ENCODE measurements at places on chromosomes 12 and 14.

DNA sequence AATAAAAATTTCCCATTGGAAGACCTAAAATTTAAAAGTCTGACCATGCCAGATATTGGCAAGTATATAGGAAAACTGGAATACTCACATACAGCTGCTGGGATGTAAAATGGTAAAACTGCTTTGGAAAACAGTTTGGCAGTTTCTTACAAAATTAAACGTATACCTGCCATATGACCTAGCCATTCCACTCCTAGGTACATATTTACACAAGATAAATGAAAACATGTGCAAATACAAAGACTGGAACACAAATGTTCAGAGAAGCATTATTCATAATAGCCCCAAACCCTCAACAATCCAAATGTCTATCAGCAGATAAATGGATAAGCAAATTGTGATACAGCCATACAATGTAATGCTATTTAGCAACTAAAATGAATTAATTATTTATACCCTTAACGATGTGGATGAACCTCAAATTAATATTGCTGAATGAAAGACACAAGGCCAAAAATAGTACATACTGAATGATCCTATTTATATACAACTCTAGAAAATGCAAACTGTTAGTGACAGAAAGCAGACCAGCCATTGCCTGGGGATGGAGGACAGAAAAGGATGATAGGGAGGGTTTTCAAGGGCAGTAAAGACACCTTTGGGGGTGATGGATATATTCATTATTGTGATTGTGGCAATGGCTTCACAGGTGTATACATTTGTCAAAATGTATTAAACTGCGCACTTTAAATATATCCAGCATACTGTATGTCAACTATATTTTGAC is 21.3 kb upstream of the TCP11L2 start:
- DNase-seq: no peak

DNA sequence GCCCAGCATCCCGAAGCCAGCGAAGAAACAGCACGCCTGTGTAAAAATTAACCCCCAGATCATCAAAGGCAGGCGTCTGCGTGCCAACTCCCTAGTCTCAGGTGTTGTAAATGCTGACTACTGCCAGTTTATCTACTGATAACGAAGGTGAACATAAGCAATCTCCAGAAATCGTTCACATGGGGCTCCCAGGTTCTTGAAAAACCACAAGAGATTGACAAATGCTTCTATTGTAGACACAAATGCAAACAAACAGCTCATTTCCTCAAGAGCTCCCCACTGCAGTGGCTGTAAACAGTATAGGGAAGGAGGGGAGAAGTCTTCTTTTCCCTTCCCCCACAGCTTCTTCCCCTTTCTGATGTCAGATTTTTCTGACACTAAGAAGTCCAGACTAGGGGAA is 5.3 kb upstream of the PLEKHG3 start:
- DNase-seq: no peak

DNA sequence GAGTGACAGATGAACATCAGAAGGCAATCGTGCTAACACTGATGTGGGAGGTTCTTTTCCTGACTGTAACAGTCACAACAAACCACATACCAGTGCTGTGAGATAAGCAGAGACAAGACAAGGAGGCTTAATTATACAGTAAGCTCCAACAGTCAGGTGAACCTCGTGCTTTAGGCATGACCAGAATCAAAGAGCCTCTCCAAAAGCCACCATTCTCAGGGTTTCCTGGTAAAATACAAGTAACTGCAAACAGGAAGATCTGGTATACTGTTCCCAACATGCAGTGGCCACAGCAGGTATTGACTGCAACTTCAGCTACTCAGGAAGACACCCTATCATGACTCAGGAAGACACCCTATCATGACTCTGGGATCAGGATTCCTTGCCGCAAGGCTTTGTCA is 47.3 kb upstream of the GTF2A1 start:
- DNase-seq: no peak

GRCh38 chr14:54709444-54709843 is 142.5 kb downstream of the SAMD4A start:
- DNase-seq: no peak

DNA sequence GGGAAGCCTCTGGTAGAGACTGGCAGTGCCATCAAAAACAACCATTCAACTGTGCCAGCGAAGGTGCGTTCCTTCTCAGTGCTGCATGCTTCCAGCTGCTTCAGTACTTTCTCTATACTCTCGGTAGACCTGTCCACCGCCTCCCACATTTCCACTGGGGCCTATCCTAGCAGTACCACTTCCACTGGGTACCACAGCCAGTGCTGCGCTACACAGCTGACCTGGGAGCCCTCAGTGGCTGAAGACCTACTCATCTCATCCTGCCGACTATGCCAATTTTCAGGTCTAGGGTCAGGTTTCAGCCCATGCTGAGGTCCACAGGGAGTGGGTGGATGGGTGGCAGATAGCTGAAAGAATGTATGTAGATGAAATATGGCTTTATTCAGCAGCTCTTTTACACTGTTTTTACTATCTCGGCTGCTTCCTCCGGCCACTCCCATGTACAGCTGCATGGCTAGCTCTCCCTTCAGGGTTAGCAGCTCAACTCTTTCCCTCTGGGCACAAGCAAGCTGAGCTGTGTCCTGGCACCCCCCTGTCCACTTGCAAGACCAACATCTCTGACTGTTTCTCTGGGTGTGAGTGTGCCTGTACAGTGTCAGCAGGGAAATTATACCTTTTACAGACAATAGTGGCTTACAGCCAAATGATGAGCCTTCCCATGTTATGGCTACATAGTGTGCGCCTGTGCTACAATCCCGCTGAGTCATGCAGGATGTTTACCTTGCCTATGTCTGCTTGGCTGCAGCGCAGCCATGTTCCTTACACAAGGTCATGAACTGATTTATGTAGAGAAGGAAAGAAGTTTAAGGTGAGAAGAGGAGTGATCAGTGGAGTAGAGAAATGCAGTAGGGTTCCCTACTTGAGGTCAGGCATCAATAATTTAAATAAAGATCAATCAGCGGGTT is 125.7 kb upstream of the DDHD1 start:
- DNase-seq: no peak

DNA sequence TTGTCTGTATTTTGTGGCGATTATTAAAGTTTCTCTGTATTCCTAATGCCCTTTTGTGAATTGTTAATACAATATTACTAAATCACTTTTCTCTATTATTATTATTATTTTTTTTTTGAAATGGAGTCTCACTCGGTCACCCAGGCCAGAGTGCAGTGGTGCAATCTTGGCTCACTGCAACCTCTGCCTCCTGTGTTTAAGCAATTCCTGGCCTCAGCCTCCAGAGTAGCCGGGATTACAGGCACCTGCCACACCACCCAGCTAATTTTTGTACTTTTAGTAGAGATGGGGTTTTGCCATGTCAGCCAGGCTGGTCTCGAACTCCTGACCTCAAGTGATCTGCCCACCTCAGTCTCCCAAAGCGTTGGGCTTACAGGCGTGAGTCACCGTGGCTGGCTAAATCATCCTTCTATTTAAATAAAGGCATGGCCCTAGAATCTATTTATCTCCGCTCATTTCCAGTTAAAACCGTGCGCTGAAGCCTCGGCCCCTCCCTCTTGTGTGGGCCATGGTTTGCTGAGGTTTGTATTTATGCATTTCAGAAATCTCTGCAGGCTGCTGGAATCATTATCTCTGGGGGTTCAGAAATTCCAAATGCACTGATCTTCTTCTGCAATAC is 1136.4 kb upstream of the TMEM132C start:
- DNase-seq: no peak

GRCh38 chr14:33952541-33952940 is 1.7 kb upstream of the EGLN3 start:
- no peak for DNase-seq

- DNase-seq: no peak
Observed at GRCh38 chr12:22032732-22033131, 13.3 kb upstream of the CMAS start.

DNA sequence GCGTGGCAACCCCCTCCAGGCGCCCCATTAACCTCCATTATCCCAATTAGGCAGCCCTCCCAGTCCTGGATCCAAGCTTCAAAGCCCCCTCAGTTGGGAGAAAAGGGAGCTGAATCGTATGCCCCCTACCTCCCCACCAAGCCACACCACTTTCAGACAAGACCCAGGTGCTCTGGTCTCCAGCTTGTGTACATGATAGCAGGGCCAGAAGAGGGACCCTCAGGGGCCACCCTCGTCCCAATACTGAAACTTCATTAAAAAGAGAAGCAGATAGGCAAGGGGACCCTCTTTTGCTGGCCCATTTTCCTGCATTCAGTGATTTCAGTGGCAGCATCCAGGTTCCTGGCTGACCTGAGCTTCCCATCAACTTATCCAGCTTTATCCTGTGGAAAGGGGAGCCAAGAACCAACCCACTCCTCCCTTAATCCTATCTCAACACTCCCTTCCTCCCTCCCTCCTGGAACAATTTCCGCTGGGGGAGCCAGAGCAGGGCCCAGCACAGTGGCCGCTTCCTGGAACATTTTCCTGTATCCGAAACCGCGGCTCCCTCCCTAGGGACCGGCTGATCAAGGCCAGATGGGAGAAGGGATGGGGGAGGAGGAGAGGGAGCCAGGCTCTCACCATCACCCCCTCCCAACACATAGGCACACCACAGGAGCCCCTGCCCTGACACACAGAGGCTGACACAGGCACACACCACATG is 9.5 kb upstream of the SP7 start:
- DNase-seq: no peak

DNA sequence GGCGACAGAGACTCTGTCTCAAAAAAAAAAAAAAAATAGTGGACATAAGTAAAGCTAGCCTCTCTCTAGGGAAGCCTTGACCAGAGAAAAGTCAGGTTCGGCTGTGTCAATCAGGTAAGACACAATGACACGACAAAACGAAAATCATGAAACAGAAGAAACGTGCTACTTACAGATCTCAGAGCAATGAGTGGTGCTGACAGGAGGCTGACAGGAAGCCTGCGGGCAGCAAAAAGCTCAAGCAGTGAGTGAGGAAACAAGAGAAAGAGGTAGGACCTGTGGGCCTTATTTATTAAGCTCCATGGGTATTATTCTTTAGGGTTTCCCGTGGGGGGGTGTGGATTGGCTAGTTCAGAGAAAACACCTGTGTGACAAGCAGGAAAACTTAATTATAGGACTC is 363.1 kb downstream of the KCNH5 start:
- DNase-seq: no peak

GRCh38 chr14:94054936-94055335 is 26.1 kb downstream of the DDX24 start:
- no peak for DNase-seq

GRCh38 chr14:71918955-71919354 is 13.3 kb upstream of the RGS6 start:
- no peak for DNase-seq

DNA sequence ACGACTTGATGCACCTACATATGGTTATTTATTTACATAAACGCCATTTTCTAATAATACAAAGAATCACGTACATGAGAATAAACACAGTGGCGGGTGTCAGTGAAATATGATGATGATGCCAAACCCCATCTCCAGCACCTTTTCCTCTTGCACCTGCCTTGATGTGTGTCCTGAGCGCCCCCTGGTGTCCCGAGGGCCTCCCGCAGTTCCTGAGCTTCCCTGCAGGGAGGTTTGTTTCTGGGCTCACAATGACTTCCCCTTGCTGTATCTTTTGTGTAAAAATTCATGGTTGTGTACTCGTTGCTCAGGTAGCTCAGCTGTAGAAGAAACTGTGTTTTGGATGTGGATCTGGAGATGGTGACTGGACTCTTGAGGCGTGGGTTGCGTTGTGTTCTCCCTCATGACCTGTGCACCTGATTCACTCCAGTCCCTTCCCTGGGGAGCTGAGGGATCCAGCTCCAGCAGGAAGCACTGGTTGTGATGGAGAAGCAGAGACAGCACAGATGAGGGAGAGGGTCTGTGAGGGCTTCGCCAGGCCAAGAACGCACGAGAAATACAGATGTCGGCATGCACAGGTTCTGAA is 1037.8 kb downstream of the TMEM121 start:
- peak; percentile 59 for DNase-seq

- DNase-seq: peak; percentile 79
Observed at GRCh38 chr14:93115069-93115820, 480 bp downstream of the ITPK1 start.

DNA sequence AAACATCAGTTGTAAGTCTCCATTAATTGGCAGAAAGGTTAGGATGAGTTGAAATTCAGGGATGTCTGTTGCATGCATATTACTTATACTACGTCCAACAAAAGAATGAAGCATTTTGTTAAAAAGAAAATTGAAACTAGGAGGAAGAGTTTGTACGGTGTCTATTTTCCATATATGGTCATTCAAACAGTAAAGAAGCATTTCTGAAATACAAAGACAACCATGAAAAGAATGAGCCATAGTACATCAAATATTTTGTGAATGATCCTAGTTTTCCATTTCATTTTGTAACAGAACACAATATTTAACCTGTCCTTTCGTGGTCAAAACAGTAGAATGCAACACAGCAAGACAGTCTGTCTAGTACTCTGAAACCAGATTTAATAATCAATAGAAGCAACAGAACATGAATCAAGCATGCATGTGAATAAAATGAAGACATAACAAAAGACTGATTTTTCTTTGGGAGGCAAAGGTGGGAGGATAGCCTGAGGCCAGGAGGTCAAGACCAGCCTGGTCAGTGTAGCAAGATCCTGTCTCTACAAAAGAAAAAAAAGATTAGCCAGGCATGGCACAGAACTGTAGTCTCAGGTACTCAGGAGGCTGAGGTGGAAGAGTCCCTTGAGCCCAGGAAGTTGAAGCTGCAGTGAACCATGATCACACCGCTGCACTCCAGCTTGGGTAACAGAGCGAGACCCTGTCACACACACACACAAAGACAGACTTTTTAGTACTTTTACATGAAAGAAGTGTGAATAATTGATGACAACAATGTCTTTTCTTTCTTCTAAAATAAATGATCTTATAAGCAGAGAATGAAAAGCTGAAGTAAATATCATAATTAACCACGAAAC is 156.0 kb downstream of the LRIG3 start:
- DNase-seq: no peak

DNA sequence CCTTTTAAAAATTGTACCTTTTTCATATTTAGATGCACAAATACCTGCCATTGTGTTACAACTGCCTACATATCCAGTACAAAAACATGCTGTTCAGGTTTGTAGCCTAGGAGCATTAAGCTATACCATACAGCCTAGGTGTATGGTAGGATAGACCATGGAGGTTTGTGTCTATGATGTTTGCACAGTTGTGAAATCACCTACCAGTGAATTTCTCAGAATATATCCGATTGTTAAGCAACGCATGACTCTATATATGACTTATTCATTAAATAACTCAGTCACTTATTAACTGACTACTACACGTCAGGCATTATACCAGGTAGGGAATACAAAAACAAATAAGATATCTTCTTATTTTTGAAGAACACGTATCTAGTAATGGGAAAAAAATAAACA is 26.2 kb upstream of the ETNK1 start:
- no peak for DNase-seq

- DNase-seq: peak; percentile 63
Observed at GRCh38 chr12:13165617-13166041, 30.9 kb upstream of the EMP1 start.

GRCh38 chr12:67068761-67069450 is 200.3 kb upstream of the CAND1 start:
- peak; percentile 51 for DNase-seq
